ENCODE measurements at places on chromosomes 4 and X. TPM values are rescaled to one million over a fixed set of nuclear protein-coding genes. Genes with fewer than 3 reads are reported as not detected.

Gene GABRA4
- polyA plus RNA-seq, result not detected

Gene CLTRN
- polyA plus RNA-seq, result not detected

Gene STAP1
- 110 TPM for polyA plus RNA-seq

Gene PDLIM3
- polyA plus RNA-seq, result 0.13 TPM

Gene ENAM
- 1.7 TPM for polyA plus RNA-seq

Gene CFP
- 0.95 TPM for polyA plus RNA-seq

Gene DSPP
- not detected for polyA plus RNA-seq

Gene SLC9A6
- polyA plus RNA-seq, result 9.4 TPM

Gene MCTS1
- polyA plus RNA-seq, result 72.3 TPM

Gene PRRG1
- not detected for polyA plus RNA-seq

Gene FANCB
- polyA plus RNA-seq, result 4.3 TPM

Gene MFAP3L
- 0.34 TPM for polyA plus RNA-seq

Gene CXCL1
- not detected for polyA plus RNA-seq

Gene FGF5
- polyA plus RNA-seq, result not detected

Gene TMPRSS11D
- not detected for polyA plus RNA-seq

Gene GIMD1
- polyA plus RNA-seq, result not detected

Gene GATA1
- polyA plus RNA-seq, result not detected

Gene SLC6A14
- polyA plus RNA-seq, result not detected

Gene BBS12
- polyA plus RNA-seq, result 0.68 TPM

Gene ERVMER34-1
- polyA plus RNA-seq, result not detected

Gene DMRTC1
- 1.0 TPM for polyA plus RNA-seq

Gene POU4F2
- polyA plus RNA-seq, result not detected

Gene CT45A3
- polyA plus RNA-seq, result not detected

Gene GLRA2
- polyA plus RNA-seq, result not detected

Gene GLRA3
- polyA plus RNA-seq, result 0.98 TPM

Gene DOK7
- polyA plus RNA-seq, result 25.2 TPM

Gene TLR3
- not detected for polyA plus RNA-seq

Gene ZDHHC15
- not detected for polyA plus RNA-seq

Gene NPY2R
- polyA plus RNA-seq, result not detected

Gene NFKB1
- 10.4 TPM for polyA plus RNA-seq

Gene MAGEA12
- polyA plus RNA-seq, result not detected

Gene NR3C2
- polyA plus RNA-seq, result 2.3 TPM

Gene MSN
- polyA plus RNA-seq, result 498 TPM

Gene PRDM8
- 3.8 TPM for polyA plus RNA-seq

Gene SPANXD
- not detected for polyA plus RNA-seq

Gene SUPT20HL2
- polyA plus RNA-seq, result not detected

Gene OPN1LW
- polyA plus RNA-seq, result not detected

Gene ZCCHC4
- 10.1 TPM for polyA plus RNA-seq

Gene TMSB15C
- 0.66 TPM for polyA plus RNA-seq

Gene ARL13A
- polyA plus RNA-seq, result not detected

Gene CYLC1
- polyA plus RNA-seq, result not detected

Gene GRIA3
- not detected for polyA plus RNA-seq
